ENCODE measurements at places on chromosomes 6 and 20.

DNA sequence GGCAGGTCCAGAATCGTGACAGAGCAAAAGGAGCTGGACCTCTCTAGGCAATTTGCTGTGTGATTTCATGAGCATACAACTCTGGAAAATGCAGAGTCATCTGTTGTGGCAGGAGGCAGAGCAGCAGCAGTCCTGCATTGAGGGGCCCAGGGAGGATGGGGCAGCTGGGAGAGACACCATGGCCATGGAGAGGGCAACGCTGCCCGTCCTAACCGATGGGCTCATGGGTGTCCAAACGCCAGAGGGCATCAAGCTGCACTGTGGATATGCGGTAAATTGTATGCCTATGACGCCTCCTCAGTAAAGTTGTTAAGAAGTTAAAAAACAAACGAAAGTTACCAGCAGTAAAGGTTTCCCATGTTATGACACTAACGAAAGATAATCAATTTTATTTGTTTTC, 42.2 kb upstream of the DACT2 start:
- DNase-seq: no peak

- DNase-seq: no peak
These were observed 6.2 kb downstream of the CST11 start for GRCh38 chr20:23446505-23446904.

- DNase-seq: no peak
These were observed 63.2 kb upstream of the TMEM181 start for GRCh38 chr6:158496700-158497099.

DNA sequence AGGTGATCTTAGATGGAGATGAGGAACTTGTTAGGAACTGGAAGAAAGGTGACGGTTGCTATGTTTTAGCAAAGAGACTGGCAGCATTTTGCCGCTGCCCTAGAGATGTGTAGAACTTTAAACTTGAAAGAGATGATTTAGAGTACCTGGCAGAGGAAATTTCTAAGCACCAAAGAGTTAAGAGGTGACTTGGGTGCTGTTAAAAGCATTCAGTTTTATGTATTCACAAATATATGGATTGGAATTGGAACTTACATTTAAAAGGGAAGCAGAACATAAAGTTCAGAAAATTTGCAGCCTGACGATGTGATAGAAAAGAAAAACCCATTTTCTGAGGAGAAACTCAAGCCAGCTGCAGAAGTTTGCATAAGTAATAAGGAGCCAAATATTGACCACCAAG, 176.3 kb downstream of the MOXD1 start:
- no peak for DNase-seq

DNA sequence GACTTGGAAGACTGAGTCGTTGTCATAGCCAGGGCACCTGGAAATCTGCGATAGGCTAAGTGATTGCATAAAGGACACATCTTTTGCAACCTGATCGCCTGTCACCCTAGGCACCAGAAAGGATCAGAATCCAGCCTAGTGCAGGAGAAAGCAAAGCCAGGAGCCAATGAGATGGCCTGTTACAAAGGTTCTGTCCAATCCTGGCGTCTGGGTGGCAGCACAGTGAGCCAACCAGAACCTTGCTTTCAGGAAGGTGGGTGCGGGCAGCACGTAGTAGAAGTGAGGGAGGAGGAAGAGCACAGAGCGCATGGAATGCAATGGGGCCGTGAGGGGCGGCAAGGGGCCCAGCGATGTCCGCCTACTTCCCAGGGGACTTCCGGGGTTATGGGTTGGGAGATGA, 120.4 kb upstream of the GGTLC1 start:
- no peak for DNase-seq

DNA sequence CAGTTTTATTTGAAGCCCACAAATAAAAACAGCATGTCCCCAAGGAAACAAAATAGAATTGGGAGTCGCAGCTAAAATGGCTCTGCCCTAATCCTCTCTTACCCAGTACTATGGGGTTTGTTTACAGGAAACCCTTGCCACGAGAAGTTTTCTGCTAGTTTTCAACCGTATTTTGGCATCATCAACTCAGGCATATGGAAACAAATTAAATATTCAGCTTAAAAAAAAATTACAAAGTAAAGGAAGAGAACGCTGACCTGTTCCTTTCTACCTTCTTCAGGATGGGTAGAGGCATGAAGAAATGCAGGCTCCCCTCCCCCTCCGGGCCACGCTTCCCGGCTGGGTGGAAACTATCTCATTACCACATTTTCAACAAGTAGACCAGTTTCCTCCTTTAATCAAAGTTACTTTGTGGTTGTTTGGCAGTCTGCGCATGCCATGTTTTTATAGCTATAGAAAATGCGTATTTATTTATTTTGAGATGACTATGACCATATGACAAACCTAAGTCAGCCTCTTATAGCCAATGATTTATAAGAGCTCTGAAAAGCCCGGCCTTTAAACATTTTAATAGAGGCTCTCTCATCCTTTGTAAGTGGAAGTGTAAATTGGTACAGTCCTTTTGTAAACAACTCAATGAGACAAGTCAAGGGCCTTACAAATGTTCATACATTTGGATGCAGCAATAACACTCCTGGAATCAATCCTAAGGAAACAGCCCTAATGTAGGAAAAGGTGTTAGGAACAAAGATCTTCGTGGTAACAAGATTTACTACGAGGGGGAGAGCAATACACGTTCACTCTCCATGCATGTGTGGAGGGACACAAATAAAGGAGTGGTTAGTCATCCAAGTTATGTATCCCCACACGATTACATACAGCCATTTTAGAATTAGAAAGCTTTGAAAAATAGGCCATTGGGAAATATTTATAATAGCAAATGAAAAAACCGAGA, 16.1 kb upstream of the ZNF217 start:
- peak; percentile 48 for DNase-seq

- DNase-seq: no peak
These were observed 30.1 kb downstream of the PRDM1 start for GRCh38 chr6:106116125-106116832.

- no peak for DNase-seq
These were observed 6.8 kb upstream of the COMMD7 start for GRCh38 chr20:32749914-32750637.

DNA sequence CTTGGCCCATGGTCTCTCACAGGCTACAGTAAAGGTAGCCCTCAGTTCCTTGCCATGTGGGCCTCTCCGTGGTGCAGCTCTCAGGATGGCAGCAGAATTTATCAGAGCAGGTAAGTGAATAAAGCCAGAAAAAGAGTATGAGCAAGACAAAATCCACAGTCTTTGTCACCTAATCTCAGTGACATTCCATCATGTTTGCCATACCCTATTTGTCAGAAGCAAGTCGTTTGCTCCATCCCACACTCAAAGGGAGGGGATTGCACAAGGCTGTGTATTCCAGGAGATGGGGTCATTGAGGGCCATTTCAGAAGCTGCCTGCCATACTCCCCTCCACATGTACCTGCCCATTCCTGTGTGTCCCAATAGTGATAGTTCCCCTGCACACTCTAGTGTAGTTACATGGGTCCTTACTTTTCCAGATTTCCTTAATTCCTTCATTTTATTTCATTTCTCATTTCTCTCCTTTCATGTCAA, 24.2 kb downstream of the ISM1 start:
- DNase-seq: no peak

GRCh38 chr6:33724102-33725023, 12.9 kb upstream of the UQCC2 start:
- no peak for DNase-seq

DNA sequence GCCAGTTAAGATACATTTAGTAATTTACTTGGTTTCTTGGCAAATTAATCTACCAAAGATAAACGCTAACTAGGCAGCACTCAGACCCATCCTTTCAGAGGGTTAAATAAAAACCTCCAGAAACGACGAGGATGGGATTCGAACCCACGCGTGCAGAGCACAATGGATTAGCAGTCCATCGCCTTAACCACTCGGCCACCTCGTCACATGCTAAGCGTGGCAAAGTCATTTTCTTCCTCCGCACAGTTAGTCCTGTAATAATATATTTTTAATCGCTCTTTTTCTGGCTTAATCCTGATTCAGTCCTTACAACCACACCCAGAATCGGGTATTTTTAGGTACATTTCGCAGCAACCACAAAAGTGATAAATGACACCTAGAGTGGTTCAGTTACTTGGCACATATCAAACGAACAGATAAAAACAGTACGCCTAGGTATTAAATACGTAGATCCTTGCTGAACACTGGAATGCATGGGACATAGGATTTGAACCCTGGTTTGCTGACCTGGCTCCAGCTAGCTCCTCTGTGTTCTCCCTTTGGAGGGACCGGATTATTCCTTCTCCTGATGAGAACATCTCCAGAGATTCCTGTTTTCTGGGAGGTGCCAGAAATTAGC, 71.6 kb downstream of the GPX5 start:
- DNase-seq: no peak

- DNase-seq: no peak
These were observed 48.3 kb downstream of the ADGRF1 start for GRCh38 chr6:46993846-46994245.

DNA sequence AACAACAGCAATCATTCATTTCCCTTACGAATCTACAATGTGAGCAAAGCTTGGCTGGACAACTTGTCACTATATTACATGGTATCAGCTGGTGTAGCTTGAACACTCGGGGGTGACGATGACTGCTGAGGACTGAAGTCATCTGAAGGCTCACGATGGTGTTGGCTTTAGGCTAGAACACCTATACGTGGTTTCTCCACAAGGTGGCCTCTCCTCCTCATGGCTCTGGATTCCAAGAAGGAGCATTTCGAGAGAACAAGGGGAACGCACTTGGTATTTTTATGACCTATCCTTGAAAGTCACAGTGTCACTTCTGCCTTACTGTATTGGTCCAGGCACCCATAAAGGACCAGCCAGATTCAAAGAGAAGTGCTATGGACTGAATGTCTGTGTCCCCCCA, 37.5 kb upstream of the ADGRF1 start:
- no peak for DNase-seq

DNA sequence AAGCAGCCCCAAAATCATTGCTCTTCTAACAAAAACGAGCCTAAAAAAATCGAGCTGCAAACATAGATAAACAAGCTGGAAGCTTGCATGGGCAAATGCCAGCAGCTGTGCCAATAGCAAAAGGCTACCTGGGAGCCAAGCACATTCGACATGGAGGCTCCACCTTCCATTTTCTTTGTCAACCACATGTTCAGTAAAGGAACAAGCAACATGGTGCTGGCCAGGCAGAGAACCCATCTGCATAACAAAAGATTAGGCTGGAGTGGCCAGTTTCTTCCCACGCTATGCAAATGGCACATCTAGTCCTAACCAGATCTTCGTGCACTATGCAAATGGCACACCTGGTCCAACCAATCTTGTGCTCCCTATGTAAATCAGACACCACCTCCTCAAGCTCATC, 110.5 kb downstream of the KIF16B start:
- no peak for DNase-seq

GRCh38 chr6:53673162-53673727, 7.7 kb upstream of the KLHL31 start:
- no peak for DNase-seq

GRCh38 chr20:58723628-58723984, 31.0 kb downstream of the NPEPL1 start:
- no peak for DNase-seq

DNA sequence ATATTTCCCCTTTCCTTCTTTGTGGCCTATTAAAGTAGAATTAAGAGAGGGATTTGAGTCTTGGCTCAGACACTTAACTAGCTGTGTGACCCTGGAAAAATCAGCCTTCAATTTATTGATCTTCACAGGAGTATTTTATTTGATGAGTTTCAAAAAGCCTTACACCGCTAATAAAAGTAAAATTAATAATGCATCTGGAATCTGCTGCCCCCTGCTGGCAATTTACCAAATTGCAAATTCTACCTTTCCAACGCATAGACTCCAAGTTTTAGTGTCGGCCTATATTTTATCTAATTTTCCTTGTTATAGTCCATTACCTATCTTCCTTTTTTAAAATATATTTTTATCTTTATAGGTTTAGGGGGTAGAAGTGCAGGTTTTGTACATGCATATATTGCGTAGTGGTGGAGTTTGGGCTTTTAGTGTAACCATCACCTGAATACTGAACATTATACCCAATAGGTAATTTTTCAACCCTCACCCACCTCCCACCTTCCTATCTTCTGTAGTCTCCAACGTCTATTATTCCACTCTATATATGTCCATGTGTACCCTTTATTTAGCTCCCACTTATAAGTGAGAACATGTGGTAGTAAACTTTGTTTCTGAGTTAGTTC, 46.3 kb downstream of the GOPC start:
- peak; percentile 37 for DNase-seq

GRCh38 chr6:17885889-17886576, 101.4 kb downstream of the KIF13A start:
- DNase-seq: no peak

DNA sequence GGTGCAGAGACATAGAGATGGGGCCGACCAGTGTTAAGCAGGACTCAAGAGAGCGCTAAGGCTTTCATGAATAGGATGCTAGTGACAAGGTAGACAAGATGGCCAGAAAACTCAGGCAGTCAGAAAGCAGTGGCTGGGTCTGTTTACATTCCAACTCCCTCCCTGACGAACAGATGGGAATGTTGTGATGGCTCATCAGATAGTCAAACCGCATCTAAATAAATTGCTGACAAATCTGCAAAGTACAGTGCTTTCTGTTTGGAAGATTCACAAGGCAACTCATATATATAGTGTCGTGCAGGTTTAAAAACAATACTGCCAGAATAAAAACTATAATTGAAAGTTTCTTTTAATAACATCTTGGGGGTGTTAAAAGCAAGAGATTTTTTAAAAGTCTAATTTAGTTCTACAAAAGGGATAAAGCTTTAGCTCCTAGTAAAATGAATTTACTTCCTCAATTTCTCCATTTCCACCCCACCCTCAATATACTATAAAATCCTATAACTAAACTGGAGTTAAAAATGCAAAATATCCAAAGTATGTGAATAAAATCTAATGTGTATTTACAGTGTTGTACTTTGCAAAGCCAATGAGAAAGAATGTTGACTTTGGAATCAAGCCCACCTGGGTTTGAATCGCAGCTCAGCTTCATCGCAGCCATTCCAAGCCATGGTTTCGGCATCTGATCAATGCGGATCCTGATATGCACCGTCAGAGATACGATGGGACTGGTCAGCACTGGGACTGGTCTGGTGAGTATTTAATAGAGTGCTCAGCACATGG, 247.3 kb upstream of the PDE10A start:
- no peak for DNase-seq

DNA sequence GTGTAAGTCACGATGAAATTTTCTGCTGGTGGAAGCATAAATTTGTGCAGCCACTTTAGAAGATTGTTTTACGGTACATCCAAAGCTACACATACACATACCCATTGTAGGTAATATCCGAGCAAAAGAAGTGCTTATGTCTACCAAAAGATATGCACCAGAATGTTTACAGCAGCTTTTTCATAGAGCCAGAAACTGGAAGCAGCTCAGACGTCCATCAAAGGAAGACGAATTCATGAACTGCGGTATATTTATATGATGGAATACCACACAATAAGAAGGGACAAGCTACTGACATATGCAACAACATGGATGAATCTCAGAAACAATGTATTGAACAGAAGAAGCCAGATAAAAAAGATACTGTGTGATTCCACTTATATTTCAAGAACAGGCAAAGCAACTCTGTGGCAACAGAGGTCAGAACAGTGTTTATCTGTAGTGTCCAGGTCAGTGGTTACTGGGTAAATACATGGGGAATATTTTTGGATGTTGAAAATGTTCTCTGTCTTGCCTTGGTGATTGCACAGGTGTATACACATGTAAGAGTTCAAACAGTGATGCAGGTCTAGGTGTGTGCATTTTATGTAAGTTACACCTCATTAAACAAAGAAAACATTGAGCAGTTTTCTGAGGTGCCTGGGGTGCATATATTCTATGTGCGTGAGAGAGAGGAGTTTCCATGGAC, 51.9 kb upstream of the EXOC2 start:
- no peak for DNase-seq
